ENCODE measurements at places on chromosomes 7 and 10.

DNA sequence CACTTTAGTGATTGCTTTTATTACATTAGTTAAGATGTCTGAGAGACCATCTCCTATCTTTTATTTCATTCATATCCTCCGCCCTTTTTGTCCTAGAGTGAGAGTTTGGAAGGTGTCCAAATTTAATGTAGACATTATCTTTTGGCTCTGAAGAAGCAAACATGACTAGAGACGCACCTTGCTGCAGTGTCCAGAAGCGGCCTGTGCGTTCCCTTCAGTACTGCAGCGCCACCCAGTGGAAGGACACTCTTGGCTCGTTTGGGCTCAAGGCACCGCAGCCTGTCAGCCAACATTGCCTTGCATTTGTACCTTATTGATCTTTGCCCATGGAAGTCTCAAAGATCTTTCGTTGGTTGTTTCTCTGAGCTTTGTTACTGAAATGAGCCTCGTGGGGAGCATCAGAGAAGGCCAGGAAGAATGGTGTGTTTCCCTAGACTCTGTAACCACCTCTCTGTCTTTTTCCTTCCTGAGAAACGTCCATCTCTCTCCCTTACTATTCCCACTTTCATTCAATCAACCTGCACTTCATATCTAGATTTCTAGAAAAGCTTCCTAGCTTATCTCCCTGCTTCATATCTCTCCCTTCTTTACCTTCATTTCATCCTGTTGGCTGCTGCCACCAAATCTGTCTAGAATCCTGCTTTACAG, 10.4 kb upstream of the CLCN1 start:
- DNase-seq = no peak

- DNase-seq = no peak
Observed at GRCh38 chr10:19077276-19077675, 28.7 kb downstream of the MALRD1 start.

- DNase-seq = no peak
Observed at GRCh38 chr10:6621536-6621935, 41.5 kb upstream of the PRKCQ start.

- DNase-seq = no peak
Observed at GRCh38 chr10:71771821-71772617, 1.3 kb downstream of the VSIR start.

DNA sequence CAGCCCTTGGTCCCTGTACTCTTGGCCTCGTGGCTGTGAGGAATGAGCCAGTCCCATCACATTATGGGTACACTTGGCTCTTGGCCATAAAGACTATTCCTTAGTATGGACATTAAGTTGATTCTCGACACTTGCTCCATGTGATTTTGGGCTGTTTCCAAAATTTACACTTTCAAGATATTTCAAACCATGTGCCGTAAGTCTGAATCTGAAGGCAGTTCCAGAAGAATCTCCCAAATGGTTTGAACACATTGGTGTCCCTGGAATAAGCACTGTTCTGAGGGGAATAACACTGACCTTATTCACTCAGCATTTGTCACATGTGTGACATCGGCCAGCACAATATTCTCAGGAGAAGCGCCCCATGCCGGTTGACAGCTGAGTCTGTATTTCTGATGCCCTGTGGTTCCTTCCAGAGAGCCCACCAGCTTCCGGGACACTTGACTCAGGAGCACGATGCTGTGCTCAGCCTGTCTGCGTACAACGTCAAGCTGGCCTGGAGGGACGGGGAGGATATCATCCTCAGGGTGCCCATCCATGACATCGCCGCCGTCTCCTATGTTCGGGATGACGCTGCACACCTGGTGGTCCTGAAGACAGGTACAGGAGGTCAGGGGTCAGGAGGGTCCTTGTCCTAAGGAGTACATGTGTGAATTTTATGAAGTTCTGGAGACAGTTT, 24.6 kb downstream of the NACAD start:
- no peak for DNase-seq

GRCh38 chr7:100516135-100516812, 22.7 kb upstream of the AGFG2 start:
- peak; percentile 79 for DNase-seq

DNA sequence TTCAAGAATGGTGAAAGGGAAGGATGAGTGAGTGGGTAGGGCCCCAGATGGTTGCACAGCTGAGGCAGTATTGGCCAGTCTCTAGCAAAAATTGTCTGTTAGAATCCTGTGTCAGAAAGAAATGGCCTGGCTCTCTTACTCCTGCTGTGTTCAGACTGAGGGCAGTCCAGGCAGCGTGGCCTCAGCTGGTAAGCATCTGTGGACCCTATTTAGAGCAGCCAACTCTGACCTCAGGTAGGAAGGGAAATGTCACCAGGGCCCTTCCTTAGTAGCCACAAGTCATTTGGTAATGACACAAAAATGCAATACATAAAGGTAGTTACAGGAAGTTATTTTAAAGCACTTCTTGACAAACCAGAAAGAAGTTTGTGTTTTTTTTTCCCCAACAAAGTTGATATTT, 1194.7 kb downstream of the CNTNAP2 start:
- DNase-seq = no peak

GRCh38 chr10:131433568-131433967, 122.0 kb upstream of the TCERG1L start:
- DNase-seq = no peak

GRCh38 chr7:17524746-17525145, 226.3 kb downstream of the AHR start:
- DNase-seq = no peak

DNA sequence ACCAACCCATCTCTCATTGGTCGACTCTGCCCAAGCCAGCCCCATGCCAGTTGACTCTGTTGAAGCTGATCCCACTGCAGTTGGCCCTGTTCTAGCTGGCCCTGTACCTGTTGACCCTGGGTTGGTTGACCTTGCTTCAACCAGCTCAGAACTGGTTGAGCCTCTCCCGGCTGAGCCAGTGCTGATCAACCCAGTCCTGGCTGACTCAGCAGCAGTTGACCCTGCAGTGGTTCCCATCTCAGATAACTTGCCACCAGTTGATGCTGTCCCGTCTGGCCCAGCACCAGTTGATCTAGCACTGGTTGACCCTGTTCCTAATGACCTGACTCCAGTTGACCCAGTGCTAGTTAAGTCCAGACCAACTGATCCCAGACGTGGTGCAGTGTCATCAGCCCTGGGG, 7.4 kb downstream of the PPRC1 start:
- no peak for DNase-seq

DNA sequence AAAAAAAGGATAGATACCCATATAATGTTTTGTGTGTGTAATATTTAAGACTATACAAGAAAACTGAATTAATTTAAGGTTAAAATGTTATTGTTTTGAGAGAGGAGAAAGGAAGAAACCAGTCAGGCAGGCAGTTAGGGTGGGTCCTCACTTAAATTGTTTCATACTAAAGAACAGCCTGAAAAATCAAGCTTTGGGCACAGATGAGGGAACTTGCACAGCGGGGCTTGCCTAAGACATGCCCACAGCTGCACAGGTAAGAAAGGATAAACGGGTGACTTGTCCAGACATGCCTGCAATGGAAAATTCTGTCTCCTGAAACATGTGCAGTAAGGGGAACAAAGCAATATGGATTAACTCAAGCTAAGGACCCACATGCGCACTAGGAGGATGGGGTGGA, 158.4 kb downstream of the BBS9 start:
- no peak for DNase-seq

DNA sequence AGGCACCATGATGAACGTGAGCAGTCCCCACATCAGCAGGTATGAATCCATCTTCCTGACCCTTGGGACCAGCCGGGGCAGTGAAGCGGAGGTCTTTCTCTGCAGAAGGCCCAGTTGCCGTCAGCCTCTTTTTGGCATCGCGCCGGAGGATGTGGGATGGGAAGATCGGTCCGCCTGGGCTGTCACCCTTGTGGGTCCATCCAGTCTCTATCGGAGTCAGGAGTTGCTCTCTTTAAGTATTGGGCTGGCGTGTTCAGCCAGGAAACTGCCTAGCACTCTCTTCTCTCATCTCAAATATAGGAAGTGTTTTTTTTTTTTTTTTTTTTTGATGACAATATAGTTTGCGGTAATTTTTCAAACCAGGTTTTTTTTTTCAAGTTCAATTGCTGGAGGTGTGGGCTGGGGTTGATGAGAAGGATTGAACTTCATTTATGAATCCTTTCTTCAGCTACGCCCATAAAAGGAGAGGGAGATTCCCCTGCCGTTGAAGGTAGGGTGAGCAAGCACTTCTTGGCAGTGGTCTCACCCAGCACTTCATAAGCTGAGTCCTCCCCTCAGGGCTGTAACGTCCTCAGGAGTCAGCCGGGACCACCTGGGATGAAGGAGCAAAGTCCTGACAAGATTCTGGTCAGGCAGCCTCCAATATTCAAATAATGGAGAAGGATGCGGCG, at the start of gene IL2RA:
Gene IL2RA (minus strand): TSS at position 267 of the 671 bp plus-strand sequence. CDS start 216 bp downstream, at position 51.
- DNase-seq = no peak

GRCh38 chr10:48520594-48520993, 84.3 kb downstream of the ARHGAP22 start:
- DNase-seq = no peak

- DNase-seq = peak; percentile 54
Observed at GRCh38 chr10:102710609-102711008, 3.6 kb downstream of the ARL3 start.

- DNase-seq = no peak
Observed at GRCh38 chr10:78185693-78186055, 152.0 kb downstream of the RPS24 start.

- no peak for DNase-seq
Observed at GRCh38 chr10:69209787-69210484, 10.2 kb upstream of the HKDC1 start.

GRCh38 chr10:45548068-45548467, 124.5 kb downstream of the ZFAND4 start:
- no peak for DNase-seq

DNA sequence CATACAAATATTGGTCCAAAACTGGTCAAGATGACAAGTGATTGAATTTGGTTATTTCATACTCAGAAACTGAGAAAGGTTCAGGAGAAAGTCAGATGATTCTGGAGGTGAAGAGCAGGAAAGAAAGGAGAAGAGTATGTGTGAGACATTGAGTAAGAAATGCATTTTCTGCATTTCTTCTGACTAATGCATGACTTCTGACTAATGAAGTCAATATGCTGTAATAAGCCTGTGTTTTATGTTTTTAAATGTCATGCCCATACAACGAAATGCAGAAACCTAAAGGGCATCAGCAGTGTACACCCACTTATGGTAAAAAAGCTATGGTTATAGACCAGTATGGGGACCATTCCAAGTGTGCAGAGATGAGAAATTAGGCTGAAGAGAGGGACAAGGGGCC, 1227.8 kb upstream of the SORCS1 start:
- no peak for DNase-seq

DNA sequence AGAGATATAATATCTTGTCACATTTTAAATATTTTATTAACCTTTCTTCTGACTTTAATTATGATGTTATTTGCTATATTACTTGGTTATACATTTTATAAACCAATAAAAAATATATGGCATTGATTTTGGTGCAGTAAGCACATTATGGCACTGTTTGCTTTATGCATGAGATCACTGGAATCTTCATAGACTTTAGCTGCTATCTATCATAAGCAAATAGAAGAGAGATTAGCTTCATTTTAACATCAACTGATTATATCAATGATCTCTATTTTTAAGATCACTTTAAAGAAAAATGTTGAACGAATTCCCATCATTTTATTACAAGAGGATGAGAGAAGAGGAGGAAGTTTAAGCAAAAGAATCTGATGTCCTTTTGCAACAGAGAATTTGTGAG, 58.6 kb upstream of the CDK1 start:
- no peak for DNase-seq

DNA sequence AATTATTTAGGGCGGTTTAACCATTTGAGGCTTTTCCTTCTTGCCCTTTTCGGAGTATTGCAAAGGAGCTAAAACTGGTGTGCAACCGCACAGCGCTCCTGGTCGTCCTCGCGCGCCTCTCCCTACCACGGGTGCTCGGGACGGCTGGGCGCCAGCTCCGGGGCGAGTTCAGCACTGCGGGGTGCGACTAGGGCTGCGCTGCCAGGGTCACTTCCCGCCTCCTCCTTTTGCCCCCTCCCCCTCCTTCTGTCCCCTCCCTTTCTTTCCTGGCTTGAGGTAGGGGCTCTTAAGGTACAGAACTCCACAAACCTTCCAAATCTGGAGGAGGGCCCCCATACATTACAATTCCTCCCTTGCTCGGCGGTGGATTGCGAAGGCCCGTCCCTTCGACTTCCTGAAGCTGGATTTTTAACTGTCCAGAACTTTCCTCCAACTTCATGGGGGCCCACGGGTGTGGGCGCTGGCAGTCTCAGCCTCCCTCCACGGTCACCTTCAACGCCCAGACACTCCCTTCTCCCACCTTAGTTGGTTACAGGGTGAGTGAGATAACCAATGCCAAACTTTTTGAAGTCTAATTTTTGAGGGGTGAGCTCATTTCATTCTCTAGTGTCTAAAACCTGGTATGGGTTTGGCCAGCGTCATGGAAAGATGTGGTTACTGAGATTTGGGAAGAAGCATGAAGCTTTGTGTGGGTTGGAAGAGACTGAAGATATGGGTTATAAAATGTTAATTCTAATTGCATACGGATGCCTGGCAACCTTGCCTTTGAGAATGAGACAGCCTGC, 3.1 kb downstream of the FZD1 start:
- DNase-seq = no peak

- no peak for DNase-seq
Observed at GRCh38 chr7:25853314-25853713, 298.7 kb upstream of the NFE2L3 start.

DNA sequence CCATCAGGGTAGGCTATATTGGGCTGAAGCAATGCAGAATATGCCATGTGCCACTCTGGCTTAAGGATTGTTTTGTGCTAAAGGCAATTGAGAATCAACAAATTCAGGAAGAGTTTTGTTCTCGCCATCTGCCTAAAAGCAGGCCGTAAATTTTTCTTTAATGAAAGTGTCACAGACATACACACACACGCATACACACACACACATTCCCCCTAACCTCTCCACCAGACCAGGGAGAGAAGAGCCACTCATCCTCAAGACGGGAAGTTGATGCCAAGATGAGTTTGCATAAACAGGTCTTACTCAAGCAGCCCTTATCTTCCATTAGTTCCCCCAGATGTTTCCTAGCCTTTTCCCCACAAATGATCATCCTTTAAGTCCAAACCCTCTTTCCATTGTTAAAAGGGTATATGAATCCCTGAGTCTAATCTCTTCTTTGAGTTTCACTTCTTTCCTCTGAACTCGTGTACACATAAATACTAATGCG, 59.6 kb upstream of the TRIM24 start:
- DNase-seq = no peak

DNA sequence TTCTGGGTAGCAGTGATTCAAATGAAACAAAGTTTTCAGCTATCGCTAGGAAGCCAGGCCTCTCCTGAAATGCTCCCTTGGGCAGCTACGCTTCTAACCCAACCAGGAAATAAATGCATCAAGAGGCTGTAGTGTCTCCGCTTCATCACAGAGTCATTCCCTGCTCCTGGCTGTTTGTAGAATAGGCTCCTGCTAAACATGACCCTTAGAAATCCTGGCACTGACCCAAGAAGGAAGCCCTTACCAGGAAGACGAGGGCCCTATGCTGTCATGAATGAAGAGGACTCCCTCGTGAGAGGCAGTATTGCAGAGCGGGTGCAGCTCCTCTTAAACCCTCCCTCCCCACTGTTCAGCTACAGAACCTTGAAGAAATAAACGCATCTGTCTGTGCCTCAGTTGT, 48.3 kb downstream of the NOD1 start:
- peak; percentile 58 for DNase-seq
